ENCODE measurements at places on chromosomes 2 and 18. TPM values are rescaled to one million over a fixed set of nuclear protein-coding genes. Genes with fewer than 3 reads are reported as not detected.

PID1 gene
- 59.9 TPM for total RNA-seq

LOXHD1 gene
- total RNA-seq = 3.2 TPM

OTOF gene
- 0.16 TPM for total RNA-seq

KATNAL2 gene
- total RNA-seq = 8.0 TPM

KCNJ3 gene
- not detected for total RNA-seq

TTN gene
- 36.3 TPM for total RNA-seq

MBP gene
- 58.8 TPM for total RNA-seq

FSIP2 gene
- 0.33 TPM for total RNA-seq

CDH20 gene
- total RNA-seq = not detected

FBLN7 gene
- 2.9 TPM for total RNA-seq

DLX2 gene
- not detected for total RNA-seq

TNFRSF11A gene
- 7.2 TPM for total RNA-seq

NT5DC4 gene
- not detected for total RNA-seq

CCDC68 gene
- 22.8 TPM for total RNA-seq

RAB12 gene
- 64.8 TPM for total RNA-seq

COL4A4 gene
- 11.5 TPM for total RNA-seq

TTC39C gene
- total RNA-seq = 65.7 TPM

CFAP65 gene
- total RNA-seq = not detected

C2orf66 gene
- not detected for total RNA-seq

ATG4B gene
- 36.3 TPM for total RNA-seq

NETO1 gene
- total RNA-seq = 0.51 TPM

GPBAR1 gene
- total RNA-seq = 19.7 TPM

TUBA3E gene
- not detected for total RNA-seq

C2orf80 gene
- total RNA-seq = not detected

SCN3A gene
- 0.82 TPM for total RNA-seq

PLCD4 gene
- 1.7 TPM for total RNA-seq

IL1RL2 gene
- total RNA-seq = not detected

SLC40A1 gene
- total RNA-seq = 61.2 TPM

SLC14A1 gene
- not detected for total RNA-seq

MAP3K19 gene
- total RNA-seq = not detected

VAMP5 gene
- 60.5 TPM for total RNA-seq

CNGA3 gene
- not detected for total RNA-seq

SLC66A3 gene
- total RNA-seq = 55.2 TPM

ALPG gene
- total RNA-seq = not detected

CHPF gene
- total RNA-seq = 21.6 TPM

ERFE gene
- total RNA-seq = not detected

SH3RF3 gene
- total RNA-seq = 9.5 TPM

HAUS1 gene
- total RNA-seq = 27.2 TPM

SCYGR5 gene
- total RNA-seq = not detected

YES1 gene
- 97.5 TPM for total RNA-seq

MATN3 gene
- 3.1 TPM for total RNA-seq

ACTG2 gene
- 0.51 TPM for total RNA-seq

Data from subcutaneous adipose tissue (tissue), 4 donors.